Hematopoietic multipotent progenitor cell treated with erythropoietin and hydrocortisone succinate and interleukin-3 and kit ligand, for 6 days (in vitro differentiated cells): ENCODE measurements at places on chromosomes 2 and 18.
A peak's percentile ranks its signal among the peaks of the same experiment; 100 is the strongest.

DNA sequence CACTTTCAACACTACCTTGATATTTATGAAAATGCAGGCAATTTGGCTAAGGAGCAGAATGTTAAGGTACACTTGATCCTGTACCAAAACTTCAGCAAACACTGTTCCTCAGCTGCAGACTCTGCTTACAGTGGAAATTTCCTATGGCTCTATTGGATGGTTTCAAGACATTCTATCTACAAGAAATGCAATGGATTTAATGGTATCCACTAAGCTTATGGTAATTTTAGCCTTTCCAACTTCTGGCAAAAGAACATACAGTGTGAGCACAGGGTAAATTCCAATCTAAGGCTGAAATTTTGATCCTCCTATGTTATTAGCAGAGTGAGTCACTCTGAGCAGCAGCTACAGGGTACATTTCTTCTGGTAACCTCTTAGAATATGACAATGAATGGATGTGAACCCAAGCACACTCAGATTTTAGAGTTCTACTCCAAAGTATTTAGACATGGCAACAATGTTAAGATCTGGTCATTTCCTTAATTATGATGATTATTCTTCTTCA lies 361.8 kb upstream of the PIK3C3 start:
- no peak for DNase-seq

DNA sequence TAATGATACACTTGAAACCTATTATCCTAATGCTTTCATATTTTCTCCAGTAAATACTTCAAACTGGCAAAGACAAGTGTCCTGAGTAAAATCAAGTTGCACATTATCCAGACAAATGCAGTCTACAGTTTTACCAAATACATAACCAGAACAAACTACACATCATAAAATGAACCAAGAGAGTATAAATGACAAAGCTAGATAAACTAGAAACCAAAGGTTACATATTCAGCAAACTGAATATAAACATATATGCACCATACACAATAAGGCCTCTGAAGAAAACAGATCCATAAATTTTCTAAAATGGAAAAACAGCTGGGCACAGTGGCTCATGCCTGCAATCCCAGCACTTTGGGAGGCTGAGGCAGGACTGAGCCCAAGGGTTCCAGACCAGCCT lies 47.0 kb downstream of the HYCC2 start:
- no peak for DNase-seq

GRCh38 chr2:140718999-140719398 lies 1411.8 kb downstream of the LRP1B start:
- DNase-seq: no peak

GRCh38 chr2:200625282-200625681 lies 39.5 kb downstream of the AOX1 start:
- no peak for DNase-seq

DNA sequence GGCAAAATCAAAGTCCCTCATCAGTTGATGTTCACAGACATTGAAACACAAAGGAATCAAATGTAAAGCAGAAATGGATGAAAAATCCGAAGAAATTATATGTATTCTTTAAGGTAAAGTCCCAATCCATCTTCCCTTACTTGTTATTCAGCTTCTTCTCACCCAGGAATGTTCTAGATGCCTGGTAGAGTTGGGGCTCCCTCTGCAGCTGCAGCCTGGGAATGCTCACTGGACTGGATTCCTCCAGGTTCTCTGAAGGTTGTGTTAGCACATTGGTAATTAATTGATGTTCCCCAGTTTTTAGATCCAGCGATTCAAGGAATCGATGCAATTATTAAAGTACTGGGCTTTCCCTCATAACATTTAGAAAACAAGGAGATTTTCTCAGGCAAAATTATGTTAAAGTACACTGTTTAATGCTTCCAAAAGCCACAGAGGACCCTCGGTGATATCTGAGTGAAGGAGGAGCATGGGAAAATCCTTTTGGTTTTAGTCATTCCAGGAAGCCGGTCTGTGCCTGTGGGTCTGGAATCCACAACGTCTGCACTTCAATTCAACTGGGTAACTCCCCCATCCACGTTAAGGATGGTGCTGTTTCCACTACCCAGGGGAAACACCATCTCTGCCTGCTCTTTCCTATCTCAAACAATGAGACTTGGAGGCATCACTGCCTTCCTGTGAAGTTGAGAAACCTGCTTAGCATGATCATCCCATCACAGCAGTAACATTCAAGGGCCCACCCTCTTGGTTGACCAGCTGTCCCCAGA lies 22.0 kb downstream of the NTSR2 start:
- DNase-seq: no peak

GRCh38 chr2:68943581-68944568 lies 8.8 kb downstream of the GKN2 start:
- peak; percentile 80 for DNase-seq

DNA sequence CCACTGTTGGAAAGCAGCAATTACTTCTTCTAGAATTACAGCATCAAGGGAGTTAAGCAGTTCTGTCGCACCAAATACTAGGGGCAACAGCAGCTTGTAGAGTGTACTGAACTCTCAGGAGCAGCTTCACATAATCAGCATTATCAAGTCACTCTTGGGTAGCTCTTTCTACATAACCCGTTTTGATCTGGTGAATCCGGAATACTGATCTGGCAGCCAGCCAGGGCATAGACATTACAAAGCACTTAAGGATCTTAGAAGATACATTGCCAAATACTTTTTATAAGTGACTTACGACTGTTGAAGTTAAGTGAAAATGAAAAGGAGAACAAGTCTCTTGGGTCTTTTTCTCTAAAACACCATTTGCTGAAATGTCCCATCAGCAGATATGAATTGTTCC lies 73.2 kb upstream of the NETO1 start:
- DNase-seq: no peak

DNA sequence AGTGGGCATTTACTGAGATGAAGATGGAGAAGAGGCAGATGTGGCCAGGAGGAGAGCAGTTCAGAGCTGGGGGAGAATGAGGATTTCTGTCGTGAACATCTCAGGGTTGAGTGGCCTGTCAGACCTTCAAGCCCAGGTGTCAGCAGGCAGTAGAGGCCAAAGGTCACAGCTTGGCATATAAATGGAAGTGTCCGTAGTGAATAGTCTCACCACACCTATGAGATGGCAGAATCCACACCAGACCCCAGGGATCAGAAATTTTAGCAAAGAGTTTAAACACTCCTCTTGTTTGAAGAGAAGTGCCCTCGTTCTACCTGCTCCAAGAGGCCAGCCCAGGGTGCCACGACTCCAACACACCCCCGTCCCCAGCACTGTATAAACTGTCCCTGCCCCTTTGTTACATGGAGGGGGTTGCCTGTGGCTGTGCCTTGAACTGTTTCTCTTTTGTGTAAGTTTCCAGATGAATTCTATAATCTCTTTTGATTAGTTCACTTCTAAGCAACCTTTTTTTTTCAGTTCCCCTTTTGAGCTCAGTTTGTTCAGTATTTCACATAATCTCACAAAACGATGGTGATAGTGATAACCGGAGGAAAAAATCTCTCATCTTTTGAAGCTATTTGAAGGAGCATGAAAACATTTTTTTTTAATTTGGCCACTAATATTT lies 69.0 kb upstream of the TTC39C start:
- DNase-seq: no peak

- DNase-seq: no peak
These were observed 540.0 kb upstream of the GYPC start for GRCh38 chr2:126115975-126116374.

DNA sequence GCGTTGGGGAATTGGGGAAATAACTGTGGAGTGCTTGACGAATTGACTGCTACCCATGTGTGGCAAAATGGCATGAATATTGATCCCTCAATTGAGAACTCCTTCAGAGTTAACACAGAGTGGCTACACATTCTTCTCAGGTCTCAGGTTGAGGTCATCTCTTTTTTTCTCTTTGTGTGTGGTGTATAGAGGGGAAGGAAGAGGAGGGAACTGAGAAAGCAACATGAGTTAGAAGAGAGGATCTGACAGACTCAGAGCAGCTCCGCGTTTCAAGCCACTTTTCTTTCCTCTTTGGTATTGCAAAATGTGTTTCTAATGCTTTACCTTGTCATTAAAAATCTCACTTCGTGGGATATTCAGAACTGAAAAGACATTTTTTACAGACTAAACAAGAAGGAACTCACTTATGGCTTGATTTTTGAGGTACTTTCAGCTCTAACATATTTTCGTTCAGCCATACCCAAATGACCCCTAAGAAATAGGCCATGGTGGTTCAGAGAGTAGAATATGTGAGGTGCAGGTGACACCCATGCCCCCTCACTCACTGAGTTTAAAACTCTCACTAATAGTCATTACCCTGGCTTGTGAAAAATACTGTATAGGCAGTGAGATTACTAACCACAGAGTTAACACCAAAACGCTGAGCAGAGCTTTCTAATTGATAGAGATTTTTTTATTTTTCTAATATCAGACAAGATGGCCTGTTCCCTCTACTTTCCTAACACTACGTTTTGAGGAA lies 22.5 kb downstream of the STAT4 start:
- DNase-seq: peak; percentile 6

DNA sequence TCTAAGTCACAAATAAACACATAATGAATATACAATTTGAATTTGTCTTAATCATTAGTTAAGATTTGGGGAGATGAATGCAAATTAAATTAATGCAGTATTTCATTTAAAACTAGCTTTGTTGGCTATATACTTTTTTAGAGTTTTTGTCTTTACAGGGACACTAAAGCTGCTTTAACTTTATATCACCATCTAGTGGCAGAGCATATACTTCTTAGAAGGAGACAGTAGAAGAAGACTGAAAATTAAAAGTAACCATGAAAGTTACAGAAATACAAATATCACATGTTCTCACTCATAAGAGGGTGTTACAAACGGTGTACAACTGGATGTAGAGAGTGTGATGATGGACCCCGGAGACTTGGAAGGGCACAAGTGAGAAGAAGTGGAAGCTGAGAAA lies 268.3 kb upstream of the NETO1 start:
- DNase-seq: peak; percentile 19

- DNase-seq: peak; percentile 20
These were observed 77.1 kb downstream of the SMAD4 start for GRCh38 chr18:51107082-51107481.

GRCh38 chr2:18005411-18005810 lies 126.9 kb downstream of the KCNS3 start:
- no peak for DNase-seq

DNA sequence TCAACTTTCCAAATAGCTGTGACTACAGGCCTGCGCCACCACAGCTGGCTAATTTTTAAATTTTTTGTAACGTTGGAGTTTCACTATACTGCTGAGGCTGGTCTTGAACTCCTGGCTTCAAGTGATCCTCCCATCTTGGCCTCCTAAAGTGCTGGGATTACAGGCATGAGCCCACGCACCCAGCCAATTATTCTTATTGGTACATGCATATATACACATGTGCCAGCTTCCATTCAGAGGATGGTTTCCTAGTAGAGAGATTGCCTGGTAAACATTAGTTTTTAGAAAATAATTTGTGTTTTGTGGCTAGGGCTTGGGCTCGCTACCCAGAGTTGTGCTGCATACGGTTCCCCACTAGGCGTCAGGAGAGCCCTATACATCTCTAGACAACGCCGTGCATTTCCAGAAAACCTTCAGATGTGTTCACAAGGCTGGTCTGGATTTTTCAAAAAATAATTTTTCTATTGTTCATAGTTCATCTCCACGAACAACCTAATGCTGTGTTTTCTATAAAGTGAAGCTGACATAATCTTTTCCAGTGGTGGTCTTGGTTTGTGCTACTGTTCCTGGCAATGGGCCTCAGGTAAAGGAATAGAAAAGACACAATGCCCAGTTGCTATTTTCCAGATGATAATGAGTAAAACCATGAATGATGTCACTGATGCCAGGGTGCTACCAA lies 14.6 kb upstream of the AFG3L2 start:
- DNase-seq: peak; percentile 89

GRCh38 chr18:68418881-68419280 lies 296.0 kb downstream of the TMX3 start:
- DNase-seq: no peak

GRCh38 chr2:10255189-10256030 lies 47.3 kb upstream of the HPCAL1 start:
- no peak for DNase-seq

DNA sequence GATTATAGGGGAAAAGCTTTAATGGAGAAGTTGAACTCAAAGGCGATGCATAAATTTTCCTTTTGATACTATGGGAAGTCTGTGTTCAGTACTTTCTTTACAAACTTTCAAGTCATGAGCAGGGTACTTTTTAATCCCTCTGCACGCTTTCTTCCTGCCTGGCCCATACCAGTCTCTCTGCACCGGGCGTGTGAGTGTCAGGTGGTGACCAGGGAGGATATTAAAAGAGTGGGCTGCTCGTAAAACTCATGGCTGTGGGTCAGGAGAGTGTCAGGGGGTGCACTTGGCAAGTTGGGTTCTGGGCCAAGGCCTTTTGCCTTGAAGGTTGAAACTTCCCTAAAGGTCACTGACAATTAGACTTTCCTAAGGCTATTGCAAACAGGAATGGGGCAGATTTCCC lies 367.8 kb downstream of the GPD2 start:
- DNase-seq: no peak

DNA sequence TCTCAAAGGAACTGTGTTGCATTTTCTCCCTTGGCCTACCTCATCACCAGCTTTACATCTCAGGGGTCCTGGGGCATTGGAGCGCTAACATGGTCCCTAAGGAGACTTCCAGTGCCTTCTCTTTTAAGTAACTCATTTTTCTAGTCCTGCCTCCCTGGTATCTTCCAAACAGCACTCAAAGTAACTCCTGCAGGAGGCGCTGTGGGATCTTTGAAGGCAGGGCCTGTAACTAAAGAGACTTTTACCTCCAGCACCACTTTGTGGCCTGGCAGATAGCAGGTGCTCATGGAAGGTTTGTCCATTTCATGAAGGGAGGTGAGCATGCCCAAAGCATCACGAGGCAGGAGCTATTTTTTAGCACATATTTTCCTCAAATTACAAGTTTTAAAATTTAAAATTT lies 411.0 kb upstream of the GYPC start:
- peak; percentile 69 for DNase-seq

DNA sequence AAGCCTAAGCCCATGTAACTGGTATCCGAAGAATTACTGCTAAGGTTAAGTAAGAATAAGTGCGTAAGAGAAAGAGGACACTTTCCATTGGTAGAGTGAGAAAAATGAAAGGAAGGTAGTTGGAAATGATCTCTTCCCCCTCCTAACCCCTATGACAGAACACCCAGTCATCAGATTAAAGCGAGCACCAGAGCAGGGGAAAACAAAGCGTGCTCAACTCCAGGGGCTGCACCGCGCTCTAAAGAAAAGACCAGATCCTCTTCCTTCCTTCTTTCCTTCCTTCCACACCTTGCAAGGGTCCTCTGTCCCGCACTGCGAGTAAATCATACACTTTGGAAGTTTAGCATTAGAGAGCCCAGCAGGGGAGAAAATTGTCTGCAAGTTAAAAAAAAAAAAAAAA lies 971 bp upstream of the CDH7 start:
- no peak for DNase-seq

DNA sequence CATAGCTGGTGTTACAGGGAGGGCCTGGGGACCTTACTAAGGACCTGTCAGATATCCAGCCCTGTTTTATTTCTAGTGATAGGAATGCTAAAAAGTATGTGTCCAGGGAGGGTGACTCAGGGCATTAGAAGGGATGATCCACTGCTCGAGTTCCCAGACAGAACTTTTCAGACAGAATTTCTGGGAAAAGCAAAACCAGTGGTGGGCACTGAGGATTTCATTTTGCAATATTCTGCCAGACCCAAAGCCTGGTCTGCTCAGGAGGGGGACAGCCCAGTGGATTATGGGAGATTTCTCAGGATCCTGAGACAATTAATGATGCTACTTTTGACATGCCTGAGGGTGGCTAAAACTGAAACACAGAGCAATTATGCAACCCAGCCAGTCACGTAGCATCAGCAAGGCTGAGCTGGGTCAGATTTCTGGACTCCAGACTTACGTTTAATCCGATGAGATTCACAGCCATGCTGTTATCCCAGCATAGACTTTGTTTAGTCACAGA lies 4.7 kb upstream of the KCNE4 start:
- DNase-seq: no peak

- DNase-seq: no peak
These were observed 256.7 kb upstream of the SETBP1 start for GRCh38 chr18:44423814-44424644.
